ENCODE measurements at places on chromosomes 7 and 10.

GRCh38 chr7:5419539-5420066, 4.0 kb downstream of the TNRC18 start:
- no peak for DNase-seq

GRCh38 chr7:11988186-11988585, 156.2 kb upstream of the THSD7A start:
- DNase-seq, result no peak

GRCh38 chr10:118343115-118343514, 991 bp upstream of the FAM204A start:
- no peak for DNase-seq

GRCh38 chr7:29496355-29497020, 67.1 kb upstream of the PRR15 start:
- DNase-seq, result no peak

GRCh38 chr7:85600395-85600794, 413.5 kb upstream of the SEMA3D start:
- no peak for DNase-seq

DNA sequence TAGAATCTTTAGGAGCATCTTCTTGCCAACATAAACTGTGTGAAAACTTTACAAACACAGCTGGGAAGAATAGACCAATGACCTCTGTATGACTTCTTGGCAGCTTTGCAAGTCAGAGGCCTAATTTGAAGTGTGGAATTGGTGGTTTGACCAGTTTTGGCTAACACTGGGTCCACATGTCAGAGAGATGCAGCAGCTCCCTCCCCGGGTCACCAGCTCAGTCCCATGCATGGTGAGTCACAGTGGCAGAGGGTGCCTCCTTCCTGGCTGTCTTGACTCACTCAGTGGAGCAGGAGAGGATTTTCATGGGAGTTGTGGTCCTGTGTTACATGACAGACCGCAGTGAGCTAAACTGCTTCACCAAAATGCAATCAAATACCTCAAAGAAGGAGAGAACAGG, 8.2 kb upstream of the STARD3NL start:
- DNase-seq, result no peak

Data from stimulated activated CD8-positive, alpha-beta memory T cell treated with anti-CD3 and anti-CD28 coated beads, Interleukin-4, amount 100 ng/mL, for 1 hour (primary cell).